ENCODE measurements at places on chromosomes 16 and 17.
A peak's percentile ranks its signal among the peaks of the same experiment; 100 is the strongest.

- DNase-seq: no peak
Measured at GRCh38 chr16:77496934-77497333, 62.1 kb upstream of the ADAMTS18 start.

GRCh38 chr16:67598527-67598926 lies 36.2 kb downstream of the CTCF start:
- no peak for DNase-seq

DNA sequence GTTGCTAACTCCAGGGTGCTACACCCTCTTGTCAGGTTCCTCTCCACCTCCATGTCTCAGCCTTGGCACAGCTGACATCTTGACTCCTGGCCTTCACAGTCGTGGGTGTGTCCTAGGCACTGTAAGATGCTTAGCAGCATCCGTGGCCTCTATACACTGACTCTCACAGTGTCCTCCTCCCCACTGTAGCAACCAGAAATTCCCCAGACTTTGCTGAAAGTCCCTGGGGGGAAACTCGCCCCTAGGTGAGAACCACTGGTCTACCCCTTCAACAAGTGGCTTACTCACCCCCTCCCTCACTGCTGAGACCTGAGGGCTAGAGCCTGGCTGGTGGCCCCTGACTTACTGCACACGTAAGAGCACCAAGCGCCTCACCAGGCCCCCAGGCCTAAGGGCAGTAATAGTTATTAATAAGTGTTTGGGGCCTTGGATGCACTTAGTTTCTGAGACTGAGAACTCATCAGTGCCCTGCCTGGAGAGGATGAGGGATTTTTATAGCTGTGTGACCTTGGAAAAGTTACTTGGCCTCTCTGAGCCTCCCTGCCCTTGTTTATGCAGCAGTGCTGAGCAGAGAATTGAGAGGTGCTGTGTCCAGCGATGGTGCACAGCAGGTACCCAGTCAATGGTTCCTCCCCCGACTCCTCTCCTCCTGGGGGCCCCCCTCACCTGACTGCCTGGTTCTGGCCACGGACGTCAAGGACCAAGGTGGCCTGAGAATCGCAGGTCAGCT lies 67.1 kb downstream of the RMI2 start:
- DNase-seq: no peak

DNA sequence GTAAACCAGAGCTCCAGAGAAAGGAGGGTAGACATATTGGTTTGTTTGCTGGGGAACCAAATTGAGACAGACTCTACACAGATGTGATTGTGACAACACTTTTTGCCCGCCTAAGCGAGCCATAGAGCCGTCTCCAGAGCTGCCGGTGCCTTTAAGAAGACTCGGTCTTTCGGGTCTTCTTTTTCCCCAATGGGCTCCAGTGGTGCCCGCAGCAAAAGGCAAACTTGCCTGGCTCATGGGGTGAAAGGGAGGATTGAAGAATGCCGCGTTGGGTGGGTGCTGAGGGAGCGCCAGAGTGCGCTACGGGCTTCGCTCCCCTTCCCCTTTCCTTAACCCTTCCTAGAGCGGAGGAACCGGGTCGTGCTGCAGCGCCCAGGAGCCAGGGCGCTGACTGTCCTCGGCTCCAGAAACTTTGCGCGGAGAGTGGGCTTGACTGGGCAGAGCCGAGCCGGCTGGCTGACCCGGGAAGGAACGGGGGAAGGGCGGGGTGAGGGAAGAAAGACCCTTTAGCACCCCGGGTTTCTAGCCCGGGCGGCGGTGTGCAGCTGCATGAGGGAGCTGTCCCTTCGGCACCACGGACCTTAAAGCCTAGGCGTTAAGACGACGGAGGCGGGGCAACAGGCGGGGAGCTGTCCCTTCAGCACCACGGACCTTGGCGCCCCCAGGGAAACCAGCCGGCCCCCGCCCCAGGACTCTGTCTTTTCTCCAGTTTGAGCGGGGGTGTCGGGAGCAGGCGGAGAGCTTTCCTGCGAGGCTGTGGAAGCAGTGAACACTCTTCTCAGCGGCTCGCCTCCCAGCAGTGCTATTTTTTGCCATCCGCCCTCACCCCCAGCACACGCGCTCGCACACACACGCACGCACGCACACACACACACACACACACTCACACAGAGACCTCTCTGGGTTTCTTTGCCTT lies at the start of gene CACNG3:
Gene CACNG3 (plus strand): TSS at position 880 of the 916 bp plus-strand sequence. CDS start 420 bp downstream, outside the sequence.
- peak; percentile 24 for DNase-seq

DNA sequence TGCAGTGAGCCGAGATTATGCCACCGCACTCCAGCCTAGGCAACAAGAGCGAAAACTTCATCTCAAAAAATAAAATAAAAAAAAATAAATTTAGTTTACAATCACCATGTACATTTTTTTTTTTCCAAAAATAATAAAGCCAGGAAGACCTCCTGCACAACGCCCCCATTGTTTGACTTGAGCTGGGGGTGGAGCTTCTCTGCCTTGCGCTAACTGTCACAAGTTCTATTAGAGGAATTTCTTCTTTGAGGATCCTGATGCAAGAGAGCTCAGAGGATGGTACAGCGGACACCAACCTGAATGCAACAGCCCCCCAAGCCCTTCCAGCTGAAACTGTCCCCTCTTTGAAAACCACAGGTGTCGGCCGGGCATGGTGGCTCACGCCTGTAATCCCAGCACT lies 24.9 kb upstream of the CBX4 start:
- no peak for DNase-seq

GRCh38 chr16:85955566-85955965 lies 56.6 kb downstream of the IRF8 start:
- peak; percentile 15 for DNase-seq

DNA sequence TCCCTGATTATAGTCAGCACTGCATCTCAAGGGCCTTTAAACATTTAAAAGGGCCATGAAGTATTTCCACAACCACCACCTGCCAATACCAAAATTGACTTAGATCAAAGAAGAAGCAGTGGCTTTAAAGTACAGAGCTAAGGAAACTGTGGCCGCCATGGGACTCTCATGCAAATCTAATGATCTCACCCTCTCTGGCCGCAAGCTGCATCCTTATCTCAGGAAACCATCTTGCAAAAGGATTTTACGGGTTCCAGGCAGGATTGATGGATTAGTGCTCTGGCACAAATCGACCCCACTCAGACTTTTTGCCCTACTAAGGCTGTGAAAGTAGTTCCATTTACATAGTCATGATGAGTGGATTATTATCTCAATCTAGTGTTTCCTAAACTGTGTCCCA lies 22.6 kb downstream of the CDRT4 start:
- no peak for DNase-seq

DNA sequence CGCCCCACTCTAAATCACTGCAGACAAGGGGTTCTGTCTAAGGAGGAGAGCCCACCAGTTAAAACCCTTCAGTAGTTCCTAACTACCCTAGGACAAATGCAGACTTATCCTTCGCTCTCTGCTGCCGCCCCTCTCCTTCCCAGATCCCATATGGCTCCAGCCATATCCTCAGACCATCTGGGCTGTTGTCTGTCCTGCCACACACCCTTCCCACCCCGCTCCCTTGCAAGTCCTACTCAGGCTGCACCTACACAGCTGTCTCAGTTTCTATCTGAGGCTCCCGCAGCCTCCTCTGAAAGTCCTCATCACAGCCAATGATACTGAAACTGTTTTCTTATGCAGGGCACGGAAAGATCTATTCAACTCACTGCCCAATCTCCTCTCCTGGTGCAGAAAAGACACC lies 720 bp upstream of the BCKDK start:
- peak; percentile 15 for DNase-seq

GRCh38 chr16:64151990-64152767 lies 969.7 kb downstream of the CDH11 start:
- no peak for DNase-seq
